ENCODE measurements at places on chromosomes 2 and 18. TPM values are rescaled to one million over a fixed set of nuclear protein-coding genes. Genes with fewer than 3 reads are reported as not detected.

GRCh38 chr2:190723397-190724090, 74.7 kb downstream of the NAB1 start:
- no peaks in the 10 kb centered on the region for H3K4me1 ChIP-seq
- H3K4me3 ChIP-seq = no peak overlapping the region
- H3K27ac ChIP-seq = no peak overlapping the region
- DNase-seq = no peak

- H3K36me3 ChIP-seq = no peaks in the 10 kb centered on the region
- H3K4me3 ChIP-seq = no peak overlapping the region
- H3K27me3 ChIP-seq = no peaks in the 10 kb centered on the region
- no peak for DNase-seq
- no peak overlapping the region for H3K27ac ChIP-seq
Observed at GRCh38 chr18:36378205-36378604, 80.7 kb downstream of the FHOD3 start.

DNA sequence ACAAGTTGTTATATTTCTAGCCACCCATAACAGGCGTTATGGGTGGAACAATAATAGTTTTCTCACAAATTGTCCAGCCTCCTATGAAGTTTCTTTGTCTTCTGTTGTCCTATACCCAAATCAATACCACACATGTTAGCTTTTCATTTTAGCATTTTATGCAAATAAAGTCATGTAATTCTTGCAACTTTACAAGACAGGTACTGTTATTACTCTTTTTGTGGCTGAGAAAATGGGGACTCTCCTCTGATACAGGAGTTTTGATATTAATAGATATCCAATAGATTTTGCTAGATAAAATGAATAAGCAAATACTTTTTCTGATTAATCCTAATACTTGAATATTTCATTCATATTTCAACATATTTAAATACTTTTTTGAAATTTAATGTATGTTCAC, 151.0 kb downstream of the PMAIP1 start:
- H3K4me1 ChIP-seq = no peaks in the 10 kb centered on the region
- DNase-seq = no peak
- no peaks in the 10 kb centered on the region for H3K27me3 ChIP-seq
- no peak overlapping the region for H3K4me3 ChIP-seq

DNA sequence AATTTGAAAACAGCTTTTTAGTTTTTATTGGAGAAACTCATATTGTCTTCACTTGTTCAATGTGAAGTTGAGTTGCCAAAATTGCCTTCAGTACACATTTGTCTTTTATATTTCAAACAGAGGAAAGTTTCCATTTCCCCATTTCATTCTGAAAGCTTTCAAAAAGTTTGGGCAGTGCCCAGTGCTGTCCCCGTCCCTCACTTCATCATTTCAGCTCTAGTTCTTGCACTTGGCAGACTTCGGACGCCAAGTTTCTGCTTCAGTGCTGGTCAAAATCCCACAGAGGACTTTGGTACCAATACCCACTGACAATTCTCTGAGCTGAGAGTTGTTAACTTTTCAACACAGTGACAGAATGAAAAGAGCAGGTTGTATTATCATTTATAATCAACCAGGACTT, 43.4 kb upstream of the AQP4 start:
- no peak for DNase-seq
- H3K36me3 ChIP-seq = no peaks in the 10 kb centered on the region
- no peaks in the 10 kb centered on the region for H3K4me1 ChIP-seq
- H3K27ac ChIP-seq = no peak overlapping the region

- DNase-seq = no peak
- H3K27ac ChIP-seq = no peak overlapping the region
- H3K4me1 ChIP-seq = no peaks in the 10 kb centered on the region
- H3K27me3 ChIP-seq = no peaks in the 10 kb centered on the region
- no peaks in the 10 kb centered on the region for H3K36me3 ChIP-seq
- no peak overlapping the region for H3K4me3 ChIP-seq
Observed at GRCh38 chr18:69817335-69817940, 130.2 kb downstream of the CD226 start.

The DNAJC5G gene
- total RNA-seq = not detected

The GNAL gene
- 0.38 TPM for total RNA-seq
